Retina (tissue), 1 donor: ENCODE measurements at places on chromosomes 7 and 10.
A peak's percentile ranks its signal among the peaks of the same experiment; 100 is the strongest.

DNA sequence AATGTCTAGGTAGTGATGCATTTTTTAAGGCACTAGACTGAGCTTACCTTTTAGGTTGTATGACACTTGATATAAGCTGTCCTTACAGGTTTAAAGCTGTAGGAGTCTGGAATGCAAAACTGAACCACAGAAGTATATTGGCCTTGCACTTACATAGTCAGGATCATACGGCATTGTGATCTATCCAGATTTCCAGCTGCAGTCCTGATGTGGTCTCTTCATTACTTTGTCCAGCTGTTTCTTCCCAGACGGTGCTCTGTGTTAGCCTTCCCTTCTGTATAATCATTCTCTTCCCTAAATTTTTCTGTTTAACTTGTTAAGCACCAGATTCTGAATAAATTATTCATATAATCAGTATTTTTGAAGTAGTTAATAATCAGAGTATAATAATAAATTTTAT, 67.1 kb downstream of the AUTS2 start:
- no peak for DNase-seq

- no peak for DNase-seq
Observed at GRCh38 chr7:151427705-151428377, 12.1 kb downstream of the CRYGN start.

DNA sequence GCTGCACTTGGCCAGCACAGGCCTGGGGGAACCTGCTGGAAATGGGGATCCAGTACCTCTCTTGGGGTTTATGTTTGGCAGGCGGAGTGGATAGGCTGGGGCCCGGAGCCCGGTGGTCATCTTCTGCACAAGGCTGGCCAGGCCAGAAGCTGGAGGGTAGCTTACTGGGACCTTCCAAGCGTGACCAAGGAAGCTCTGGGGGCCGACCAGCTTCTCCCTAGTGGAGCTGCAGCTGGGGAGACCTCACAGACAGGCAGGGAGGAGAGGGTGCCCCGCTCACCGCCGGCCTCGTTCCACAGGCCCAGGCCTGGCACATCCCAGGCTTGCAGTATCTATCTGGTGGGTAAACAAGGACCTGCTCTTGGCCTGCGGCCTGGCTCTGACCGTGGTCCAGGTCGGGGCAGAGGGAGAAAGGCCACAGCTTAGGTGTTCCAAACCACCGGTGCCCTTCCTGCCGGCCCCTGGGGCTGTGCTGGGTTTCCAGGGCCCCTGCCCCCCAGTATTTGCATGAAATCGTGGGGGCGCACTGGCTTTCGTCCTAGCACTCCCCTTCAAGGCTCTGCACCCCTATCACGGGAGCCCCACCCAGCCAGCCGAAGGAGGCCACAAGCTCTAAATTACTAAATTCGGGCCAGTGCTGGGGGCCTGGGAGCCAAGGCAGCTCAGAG, 1.5 kb upstream of the ELFN1 start:
- DNase-seq: peak; percentile 71

DNA sequence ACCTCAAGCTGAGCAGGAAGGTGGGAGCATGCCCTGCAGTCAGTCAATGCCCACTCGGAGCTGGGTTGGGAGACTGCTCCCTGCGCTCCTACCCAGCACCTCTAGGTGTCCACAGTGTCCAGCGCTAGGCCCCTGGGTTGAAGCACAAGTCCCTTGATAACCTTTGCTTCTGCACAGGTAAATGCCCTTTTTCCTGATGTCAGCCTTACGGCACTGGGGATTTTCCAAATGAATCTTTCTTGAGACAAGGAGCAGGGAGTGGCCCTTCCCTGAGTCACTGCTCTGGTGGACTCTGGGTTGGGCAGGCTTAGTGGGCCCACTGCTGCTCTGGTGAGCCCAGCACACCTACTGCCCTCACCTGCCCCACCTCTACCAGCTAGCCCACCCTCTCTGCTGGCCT, 61.9 kb upstream of the OPN4 start:
- no peak for DNase-seq

DNA sequence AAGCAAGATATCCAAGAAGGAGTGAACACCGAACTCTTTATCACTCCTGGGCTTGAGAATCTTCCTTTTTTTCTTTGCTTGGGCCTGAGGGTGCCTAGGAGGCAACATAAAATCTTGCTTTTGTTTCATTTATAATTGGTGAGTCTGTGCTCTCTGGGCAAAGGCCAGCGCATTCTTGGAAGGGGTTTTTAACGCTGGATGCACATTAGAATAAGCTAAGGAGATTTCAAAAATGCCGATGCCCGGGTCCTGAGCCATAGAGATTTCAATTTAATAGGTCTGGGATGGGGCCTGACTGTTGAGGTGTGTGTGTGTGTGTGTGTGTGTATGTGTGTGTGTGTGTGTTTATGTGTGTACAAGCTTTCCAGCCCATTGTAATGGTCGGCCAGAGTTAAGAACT, 62.0 kb upstream of the SORCS3 start:
- DNase-seq: no peak

DNA sequence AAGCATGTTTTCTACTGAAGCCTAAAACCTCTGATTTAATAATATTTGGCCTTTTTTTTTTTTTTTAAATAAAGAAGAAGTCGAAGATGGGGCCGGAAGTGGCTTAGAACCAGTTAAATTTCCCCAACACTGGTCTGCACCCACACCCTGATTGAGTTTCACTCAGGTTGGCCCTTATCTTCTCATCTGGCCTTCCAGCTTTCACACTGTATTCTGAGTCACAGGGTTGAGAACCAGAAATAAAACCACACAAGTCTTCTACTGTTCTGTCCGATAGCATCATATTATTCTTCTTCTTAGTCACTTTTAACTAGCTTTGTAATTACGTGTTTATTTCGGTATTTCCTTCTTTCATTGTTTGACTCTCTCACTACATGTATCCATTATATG, 9.9 kb downstream of the ZNF365 start:
- DNase-seq: no peak

GRCh38 chr10:125089469-125089868, 70.9 kb downstream of the CTBP2 start:
- no peak for DNase-seq
